HCT116 (cell line): ENCODE measurements at places on chromosomes 12 and 14. TPM values are rescaled to one million over a fixed set of nuclear protein-coding genes. Genes with fewer than 3 reads are reported as not detected.

- DNase-seq: no peak
- H3K4me3 ChIP-seq: no peak overlapping the region
- H3K27me3 ChIP-seq: no peaks in the 10 kb centered on the region
- no peaks in the 10 kb centered on the region for H3K36me3 ChIP-seq
- no peaks in the 10 kb centered on the region for H3K4me1 ChIP-seq
Observed at GRCh38 chr12:124490584-124491305, 76.7 kb downstream of the NCOR2 start.

GRCh38 chr14:98909251-98909944 is 362.6 kb downstream of the BCL11B start:
- no peak overlapping the region for H3K4me3 ChIP-seq
- DNase-seq: peak; percentile 89
- H3K4me1 ChIP-seq: peaks cover 38% of the 10 kb centered on the region
- H3K27me3 ChIP-seq: peaks cover 51% of the 10 kb centered on the region; the same call in 1 of the 2 replicates

- H3K27me3 ChIP-seq: no peaks in the 10 kb centered on the region
- no peak for DNase-seq
- H3K36me3 ChIP-seq: no peaks in the 10 kb centered on the region
- no peak overlapping the region for H3K4me3 ChIP-seq
- H3K27ac ChIP-seq: no peak overlapping the region
- H3K4me1 ChIP-seq: no peaks in the 10 kb centered on the region
Observed at GRCh38 chr14:99676657-99677056, 7.4 kb upstream of the CYP46A1 start.

DNA sequence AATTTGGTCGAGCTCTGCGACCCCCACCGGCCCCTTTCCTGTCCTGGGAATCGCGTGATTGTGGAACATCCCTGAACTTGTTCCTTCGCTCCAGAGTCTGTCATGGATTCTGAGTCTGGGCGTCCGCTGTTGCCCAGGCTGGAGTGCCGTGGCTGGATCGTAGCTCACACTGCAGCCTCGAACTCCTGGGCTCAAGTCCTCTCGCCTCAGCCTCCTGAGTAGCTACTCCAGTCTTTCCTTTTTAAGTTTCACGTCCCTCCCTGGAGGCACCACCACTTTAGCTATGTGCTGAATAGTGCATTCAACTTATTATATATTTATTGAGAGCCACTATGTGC is 698 bp downstream of the ACOT6 start:
- no peak overlapping the region; the same call in 1 of the 2 replicates for H3K27ac ChIP-seq
- no peaks in the 10 kb centered on the region for H3K27me3 ChIP-seq
- H3K4me3 ChIP-seq: peak overlapping the region; percentile 36
- no peaks in the 10 kb centered on the region for H3K4me1 ChIP-seq
- DNase-seq: no peak

- no peaks in the 10 kb centered on the region for H3K27me3 ChIP-seq
- no peak overlapping the region for H3K4me3 ChIP-seq
Observed at GRCh38 chr14:79166171-79166570, 996.0 kb downstream of the NRXN3 start.

DNA sequence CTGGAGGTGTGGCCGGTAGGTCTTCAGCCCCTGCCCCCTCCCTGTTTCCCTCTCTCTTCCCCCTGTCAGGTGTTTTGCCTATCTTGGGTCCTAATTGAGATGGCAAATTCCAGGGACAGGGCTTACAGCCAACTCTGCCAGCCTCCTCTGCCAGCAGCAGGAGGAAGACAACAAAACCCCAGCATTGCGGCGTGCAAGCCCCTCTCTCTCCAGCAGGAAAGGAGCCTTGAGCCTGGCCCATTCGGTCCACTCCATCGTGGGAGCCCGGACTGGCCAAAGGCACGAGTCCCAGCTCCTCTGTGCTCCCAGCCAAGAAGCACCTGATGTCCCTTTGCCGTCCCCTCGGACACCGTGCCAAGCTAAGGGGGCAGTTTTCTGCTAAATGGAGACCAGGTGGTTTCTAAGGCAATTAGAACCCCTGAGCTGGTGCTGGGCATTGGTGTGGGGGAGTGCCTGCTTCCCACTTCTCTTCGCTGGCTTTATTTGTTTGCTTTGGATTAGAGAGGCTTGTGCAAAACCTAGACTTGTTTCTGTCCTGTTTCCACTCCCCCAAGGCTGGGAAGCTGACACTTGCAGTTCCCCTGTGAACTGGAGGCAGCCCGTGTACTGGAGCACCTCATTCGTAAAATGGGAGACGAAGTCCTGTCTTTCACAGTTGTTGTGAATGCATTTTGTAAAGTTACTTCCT is 57.1 kb upstream of the LHX5 start:
- no peaks in the 10 kb centered on the region for H3K36me3 ChIP-seq
- H3K27ac ChIP-seq: no peak overlapping the region
- H3K4me3 ChIP-seq: no peak overlapping the region
- H3K4me1 ChIP-seq: no peaks in the 10 kb centered on the region
- H3K27me3 ChIP-seq: peaks cover 55% of the 10 kb centered on the region

DNA sequence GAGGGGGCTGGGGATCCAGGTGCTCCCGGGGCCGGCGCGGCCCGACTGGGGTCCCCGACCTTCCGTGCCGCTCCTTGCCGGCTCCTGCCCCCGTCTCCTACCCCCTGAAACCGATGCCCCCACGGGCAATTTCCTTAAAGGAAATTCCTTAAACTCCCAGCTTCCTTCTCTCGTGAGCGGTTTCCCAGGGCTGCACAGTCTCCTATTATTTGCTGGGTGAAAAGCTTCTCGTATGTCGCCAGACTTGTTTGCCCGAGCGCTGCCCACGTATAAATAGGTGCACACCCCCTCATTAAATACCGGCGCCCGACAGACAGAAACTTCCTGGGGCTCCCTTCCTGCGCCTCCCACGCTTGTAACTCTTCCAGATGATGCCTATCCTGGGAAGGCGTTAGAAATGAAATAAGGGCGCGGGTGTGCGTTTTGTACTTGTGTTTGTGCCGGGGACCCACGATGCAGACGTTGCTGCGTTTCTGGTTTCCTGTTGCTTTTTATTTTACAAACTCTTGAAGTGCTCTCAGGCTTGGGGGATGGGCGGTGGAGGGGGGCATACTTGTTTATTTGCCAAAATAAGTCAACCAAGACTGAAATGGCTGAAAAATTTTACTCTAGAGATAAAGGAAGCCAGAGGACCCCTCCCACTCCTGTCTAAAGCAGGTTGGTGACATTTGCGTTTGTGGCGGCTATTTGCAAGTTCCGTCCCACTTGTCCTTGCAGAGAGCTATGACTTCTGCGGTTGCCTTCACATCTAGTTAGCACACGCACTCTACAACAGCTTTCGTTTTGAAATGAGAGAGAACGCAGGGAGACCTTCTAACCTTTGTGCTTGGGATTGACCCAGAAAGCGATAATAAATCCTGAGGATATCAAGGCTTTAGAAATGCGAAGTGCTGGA is 1.0 kb downstream of the HIP1R start:
- peak overlapping the region; percentile 58 for H3K27ac ChIP-seq
- no peak for DNase-seq
- H3K4me3 ChIP-seq: peak overlapping the region; percentile 71
- peaks cover 5% of the 10 kb centered on the region; the same call in 1 of the 2 replicates for H3K36me3 ChIP-seq
- no peaks in the 10 kb centered on the region for H3K27me3 ChIP-seq

AQP5 gene
- not detected for total RNA-seq

GRCh38 chr14:31677630-31678029 is 116.4 kb downstream of the NUBPL start:
- no peaks in the 10 kb centered on the region for H3K4me1 ChIP-seq
- DNase-seq: no peak
- no peaks in the 10 kb centered on the region for H3K27me3 ChIP-seq

GRCh38 chr12:47223031-47223847 is 143.5 kb upstream of the AMIGO2 start:
- no peak overlapping the region for H3K27ac ChIP-seq
- no peak overlapping the region for H3K4me3 ChIP-seq
- no peaks in the 10 kb centered on the region for H3K27me3 ChIP-seq
- DNase-seq: no peak

DNA sequence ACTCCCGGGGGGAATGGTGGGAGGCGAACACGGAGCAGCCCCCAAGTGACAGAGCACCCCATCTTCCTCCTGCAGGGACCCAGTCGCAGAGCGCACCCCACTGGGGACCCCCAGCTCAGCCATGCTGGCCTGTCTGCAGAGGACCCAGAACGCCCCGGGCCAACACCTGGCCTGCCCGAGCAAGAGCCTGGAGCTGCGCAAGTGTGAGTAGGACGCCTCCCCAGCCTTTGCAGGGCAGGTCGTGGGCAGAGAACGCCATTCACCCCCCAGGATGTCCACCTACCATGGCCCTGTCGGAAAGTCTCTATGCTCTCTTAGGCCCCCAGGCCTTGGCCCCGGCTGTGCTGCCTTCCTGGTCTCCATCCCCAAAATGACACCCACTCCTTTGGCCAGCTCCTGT is 30.4 kb downstream of the FAM222A start:
- no peaks in the 10 kb centered on the region for H3K27me3 ChIP-seq
- H3K4me1 ChIP-seq: no peaks in the 10 kb centered on the region
- DNase-seq: no peak
- H3K27ac ChIP-seq: no peak overlapping the region
- no peak overlapping the region for H3K4me3 ChIP-seq

DNA sequence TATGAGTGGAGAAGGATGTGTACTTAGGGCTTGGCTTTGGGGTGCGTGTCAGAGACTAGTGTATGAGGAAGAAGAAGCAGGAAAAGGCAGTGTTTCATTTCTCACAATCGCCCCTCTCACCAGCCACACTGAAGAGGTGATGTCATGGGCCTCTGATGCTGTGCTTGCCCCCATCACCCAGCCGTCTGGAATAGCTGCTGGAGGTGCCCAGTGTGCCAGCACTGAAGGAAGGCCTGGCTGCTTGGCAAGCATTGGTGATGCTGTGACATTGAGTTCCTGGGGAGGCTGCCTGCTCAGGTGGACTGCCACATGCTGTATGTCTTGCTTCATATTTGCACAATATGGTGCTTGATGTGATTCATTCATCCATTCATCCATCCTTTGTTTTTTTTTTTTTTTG is 56.2 kb downstream of the CRADD start:
- DNase-seq: no peak
- H3K27ac ChIP-seq: no peak overlapping the region
- no peaks in the 10 kb centered on the region for H3K4me1 ChIP-seq
- no peak overlapping the region for H3K4me3 ChIP-seq
- no peaks in the 10 kb centered on the region for H3K36me3 ChIP-seq

- no peak overlapping the region for H3K4me3 ChIP-seq
- no peaks in the 10 kb centered on the region for H3K36me3 ChIP-seq
- no peak for DNase-seq
- H3K27me3 ChIP-seq: no peaks in the 10 kb centered on the region
- H3K4me1 ChIP-seq: no peaks in the 10 kb centered on the region
Observed at GRCh38 chr12:118328486-118329330, 44.0 kb downstream of the TAOK3 start.

DNA sequence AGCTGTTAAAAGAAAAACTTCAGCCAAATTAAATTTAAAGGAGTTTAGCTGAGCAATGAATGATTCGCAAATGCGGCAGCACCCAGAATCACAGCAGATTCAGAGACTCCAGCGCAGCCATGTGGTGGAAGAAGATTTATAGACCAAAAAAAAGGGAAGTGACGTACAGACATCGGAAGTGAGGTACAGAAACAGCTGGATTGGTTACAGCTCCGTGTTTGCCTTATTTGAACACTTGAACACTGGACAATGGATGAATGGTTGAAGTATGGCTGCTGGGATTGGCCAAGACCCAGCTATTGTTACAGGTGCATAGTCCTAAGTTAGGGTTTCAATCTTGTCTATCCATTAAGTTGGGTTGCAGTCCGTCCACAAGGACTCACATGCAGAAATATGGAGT is 42.6 kb downstream of the GALNT8 start:
- no peak overlapping the region for H3K27ac ChIP-seq
- peaks cover 28% of the 10 kb centered on the region; the same call in 1 of the 2 replicates for H3K27me3 ChIP-seq
- H3K4me1 ChIP-seq: no peaks in the 10 kb centered on the region
- no peaks in the 10 kb centered on the region for H3K36me3 ChIP-seq
- DNase-seq: no peak
- H3K4me3 ChIP-seq: no peak overlapping the region

- no peaks in the 10 kb centered on the region for H3K4me1 ChIP-seq
- no peaks in the 10 kb centered on the region for H3K27me3 ChIP-seq
- no peak overlapping the region for H3K4me3 ChIP-seq
- H3K36me3 ChIP-seq: no peaks in the 10 kb centered on the region
- H3K27ac ChIP-seq: no peak overlapping the region
Observed at GRCh38 chr12:1291601-1292332, 300.7 kb downstream of the ERC1 start.

CLEC1B gene
- total RNA-seq: not detected

GRCh38 chr12:94178882-94179281 is 30.5 kb downstream of the PLXNC1 start:
- DNase-seq: no peak
- no peak overlapping the region for H3K27ac ChIP-seq
- H3K4me3 ChIP-seq: no peak overlapping the region
- no peaks in the 10 kb centered on the region for H3K4me1 ChIP-seq
- no peaks in the 10 kb centered on the region; the same call in 1 of the 2 replicates for H3K27me3 ChIP-seq
- no peaks in the 10 kb centered on the region for H3K36me3 ChIP-seq

DNA sequence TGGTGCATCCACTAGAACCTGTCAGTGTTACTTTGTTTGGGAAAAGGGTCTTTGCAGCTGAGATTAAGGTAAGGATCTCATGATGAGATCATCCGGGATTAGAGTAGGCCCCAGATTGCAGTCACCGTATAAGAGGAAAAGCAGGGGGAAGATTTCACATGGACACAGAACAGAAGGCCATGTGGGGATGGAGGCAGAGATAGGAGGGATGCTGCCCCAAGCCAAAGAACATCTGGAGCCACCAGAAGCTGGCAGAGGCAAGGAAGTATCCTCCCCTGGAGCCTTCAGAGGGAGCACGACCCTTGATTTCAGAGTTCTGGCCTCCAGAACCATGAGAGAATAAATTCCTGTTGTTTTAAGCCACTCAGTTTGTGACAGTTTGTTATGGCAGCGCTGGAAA is 39.6 kb downstream of the CMKLR1 start:
- no peak overlapping the region for H3K27ac ChIP-seq
- no peak overlapping the region for H3K4me3 ChIP-seq
- H3K4me1 ChIP-seq: peaks cover 20% of the 10 kb centered on the region
- no peak for DNase-seq
- H3K27me3 ChIP-seq: peaks cover 18% of the 10 kb centered on the region; the same call in 1 of the 2 replicates

NKX2-1 gene
- 0.84 TPM for total RNA-seq

APOF gene
- 0.17 TPM for total RNA-seq

DNA sequence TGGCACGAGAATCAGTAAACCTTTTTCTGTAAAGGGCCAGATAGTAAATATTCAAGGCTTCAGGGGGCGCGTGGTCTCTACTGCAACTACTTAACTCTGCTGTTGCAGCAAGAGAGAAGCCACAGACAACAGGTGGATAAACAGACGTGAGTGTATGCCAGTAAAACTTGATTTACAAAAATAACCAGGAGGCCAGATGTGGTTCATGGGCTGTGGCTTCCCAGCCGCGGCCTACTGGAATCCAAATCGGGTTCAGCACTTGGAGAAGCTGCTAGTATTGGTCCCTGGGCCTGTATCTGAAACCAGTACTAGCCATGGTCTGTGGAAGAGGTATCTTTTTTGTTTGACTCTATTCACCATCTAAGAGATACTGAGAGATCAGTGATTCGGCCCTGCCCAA is 13.3 kb downstream of the PPP2R5C start:
- no peak overlapping the region for H3K27ac ChIP-seq
- no peak overlapping the region for H3K4me3 ChIP-seq
- no peaks in the 10 kb centered on the region for H3K27me3 ChIP-seq
- DNase-seq: no peak
- H3K36me3 ChIP-seq: no peaks in the 10 kb centered on the region
- no peaks in the 10 kb centered on the region for H3K4me1 ChIP-seq

CIT gene
- total RNA-seq: 54.2 TPM

CLECL1 gene
- total RNA-seq: not detected

DTX1 gene
- not detected for total RNA-seq

GRCh38 chr12:25764409-25764808 is 194.1 kb upstream of the RASSF8 start:
- H3K4me1 ChIP-seq: no peaks in the 10 kb centered on the region
- H3K27ac ChIP-seq: no peak overlapping the region
- no peak overlapping the region for H3K4me3 ChIP-seq
- no peaks in the 10 kb centered on the region for H3K36me3 ChIP-seq
